ENCODE measurements at places on chromosomes 3 and 15. TPM values are rescaled to one million over a fixed set of nuclear protein-coding genes. Genes with fewer than 3 reads are reported as not detected.

DNA sequence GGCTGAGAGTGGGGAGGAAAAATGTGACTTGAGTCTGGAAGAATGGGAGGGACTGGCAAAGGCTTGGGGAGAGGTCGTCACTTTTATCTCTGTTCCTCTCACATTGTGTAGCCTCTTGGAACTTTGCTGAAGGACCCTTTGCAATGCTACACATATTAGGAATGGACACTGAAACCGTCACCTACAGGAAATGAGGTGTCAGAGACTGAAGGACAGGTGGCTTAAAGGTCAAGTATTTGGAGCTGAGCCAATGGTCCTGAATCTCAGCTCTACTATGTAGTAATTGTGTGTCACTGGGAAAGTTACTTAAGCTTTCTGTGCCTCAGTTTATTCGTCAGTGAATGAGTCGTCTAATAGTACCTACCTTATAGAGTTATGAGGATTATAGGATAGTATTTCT is 14.7 kb downstream of the MCTP2 start:
- DNase-seq: no peak

GRCh38 chr15:50563756-50564155 is 17.3 kb upstream of the USP50 start:
- DNase-seq: no peak

DNA sequence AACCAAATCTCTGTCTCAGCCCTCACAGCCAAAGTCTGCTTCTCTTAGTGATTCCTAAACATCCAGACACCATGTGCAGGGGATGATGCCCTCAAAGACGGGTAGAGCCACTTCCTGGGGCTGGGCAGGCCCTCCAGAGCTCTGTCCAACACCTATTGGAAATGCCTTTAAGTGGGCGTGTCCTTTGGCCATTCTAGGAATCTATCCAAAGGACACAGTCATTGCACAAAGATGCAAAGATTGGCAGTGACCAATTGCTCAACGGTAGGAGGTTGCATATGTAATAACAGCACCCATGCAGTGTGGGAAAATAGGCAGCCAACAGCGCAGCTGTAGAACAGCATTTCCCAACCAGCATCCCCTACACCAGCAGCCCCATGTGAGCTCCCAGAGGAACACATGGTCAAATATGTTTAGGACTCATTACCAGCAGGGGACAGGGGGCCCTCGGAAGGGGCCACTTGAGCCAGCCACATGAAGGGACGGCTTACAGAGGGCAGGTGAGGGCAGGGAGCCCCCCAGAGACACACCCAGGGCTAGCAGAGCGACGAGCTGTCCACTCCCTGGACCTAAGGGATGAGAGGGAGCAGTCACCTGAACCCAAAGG is 142.8 kb upstream of the IQSEC1 start:
- DNase-seq: peak; percentile 69

DNA sequence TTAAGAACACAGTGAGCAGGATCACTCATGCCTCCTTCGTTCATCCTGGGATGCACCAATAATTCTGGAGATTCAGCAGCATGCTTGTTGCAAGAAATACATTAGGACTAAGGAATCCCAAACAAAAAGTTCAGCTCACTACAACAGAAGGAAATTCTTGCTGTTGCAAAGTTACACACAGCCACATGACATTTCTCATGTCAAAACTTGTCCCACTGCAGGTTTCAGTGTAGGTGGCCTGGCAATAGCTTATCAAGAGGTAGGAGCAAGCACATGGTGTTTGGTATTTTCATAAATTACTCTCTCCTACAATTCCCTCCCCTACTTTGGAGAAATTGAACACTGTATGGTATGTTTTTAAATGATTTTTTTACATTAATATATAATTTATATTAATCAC is 399.6 kb upstream of the EPHA3 start:
- DNase-seq: no peak

- DNase-seq: no peak
Measured at GRCh38 chr15:90436952-90437351, 48.9 kb downstream of the IQGAP1 start.

GRCh38 chr3:158166223-158166622 is 56.3 kb downstream of the RSRC1 start:
- no peak for DNase-seq

DNA sequence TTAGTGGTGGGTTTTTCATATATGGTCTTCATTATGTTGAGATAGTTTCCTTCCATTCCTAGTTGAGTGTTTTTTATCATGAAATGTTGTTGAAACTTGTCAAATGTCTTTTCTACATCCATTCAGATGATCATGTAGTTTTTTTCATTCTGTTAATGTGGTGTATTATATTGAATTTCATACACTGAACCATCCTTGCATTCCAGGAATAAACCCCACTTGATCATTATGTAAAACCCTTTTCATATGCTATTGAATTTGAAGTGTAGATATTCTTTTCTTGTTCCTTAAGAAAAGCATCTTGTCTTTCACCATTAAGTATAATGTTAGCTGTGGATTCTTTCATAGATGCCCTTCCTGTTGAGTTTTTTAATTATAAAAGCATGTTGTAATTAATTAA is 42.9 kb downstream of the PIAS1 start:
- peak; percentile 20 for DNase-seq

DNA sequence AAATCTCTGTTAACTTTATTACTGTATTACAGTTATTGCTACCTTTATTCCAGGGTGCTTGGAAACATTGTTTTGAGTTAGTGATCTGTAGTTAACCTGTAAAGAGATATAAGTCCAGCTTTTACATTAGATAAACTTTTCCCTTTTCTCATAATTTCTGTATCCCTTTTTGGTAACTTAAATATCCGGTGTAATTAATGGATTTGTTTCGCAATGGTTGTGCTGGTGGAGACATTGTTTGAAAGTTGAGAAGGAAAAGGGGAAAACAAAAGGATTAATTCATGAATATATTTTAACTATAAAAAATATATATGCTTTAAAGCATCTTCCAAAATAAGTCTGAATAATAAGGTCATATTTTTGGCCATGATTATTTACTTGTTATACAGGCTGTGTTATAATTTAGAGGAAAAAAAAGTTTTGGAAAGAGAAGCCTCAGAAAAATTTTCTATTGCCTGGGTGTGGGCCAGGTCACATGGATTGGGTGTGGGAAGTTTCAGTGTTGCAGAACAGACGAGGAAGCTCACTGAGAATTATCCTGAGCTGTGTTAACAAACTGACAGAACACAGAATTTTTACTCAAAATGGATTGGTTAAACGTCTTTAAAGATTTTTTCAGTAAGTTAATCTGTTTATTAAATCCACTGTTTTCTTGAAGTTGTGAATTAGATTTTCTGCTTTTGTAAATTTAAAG is 27.7 kb upstream of the IL20RB start:
- peak; percentile 66 for DNase-seq

DNA sequence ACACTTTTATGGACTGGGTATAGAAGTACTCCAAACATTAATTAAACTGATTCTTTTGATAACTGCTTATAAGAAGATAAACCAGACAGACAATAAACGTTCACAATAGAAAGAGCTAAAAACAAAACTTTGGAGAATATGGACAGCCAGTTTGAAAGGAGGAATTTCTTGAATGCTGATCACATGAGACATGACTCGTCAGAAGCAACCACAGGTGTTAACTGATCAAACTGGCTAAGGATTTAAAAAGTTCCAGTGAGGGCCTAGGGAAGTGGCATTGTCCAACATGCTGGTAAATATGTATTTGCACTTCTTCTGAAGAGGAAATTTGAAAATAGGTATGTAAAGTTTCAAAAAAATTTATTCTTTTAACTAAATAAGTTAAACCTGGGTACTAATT is 29.4 kb upstream of the AP3B2 start:
- peak; percentile 3 for DNase-seq

- DNase-seq: peak; percentile 36
Measured at GRCh38 chr3:197555281-197556261, at the start of gene BDH1. TSS of gene BDH1 (minus strand) at chr3:197555968. CDS start at chr3:197546443, 9,525 bp downstream.

DNA sequence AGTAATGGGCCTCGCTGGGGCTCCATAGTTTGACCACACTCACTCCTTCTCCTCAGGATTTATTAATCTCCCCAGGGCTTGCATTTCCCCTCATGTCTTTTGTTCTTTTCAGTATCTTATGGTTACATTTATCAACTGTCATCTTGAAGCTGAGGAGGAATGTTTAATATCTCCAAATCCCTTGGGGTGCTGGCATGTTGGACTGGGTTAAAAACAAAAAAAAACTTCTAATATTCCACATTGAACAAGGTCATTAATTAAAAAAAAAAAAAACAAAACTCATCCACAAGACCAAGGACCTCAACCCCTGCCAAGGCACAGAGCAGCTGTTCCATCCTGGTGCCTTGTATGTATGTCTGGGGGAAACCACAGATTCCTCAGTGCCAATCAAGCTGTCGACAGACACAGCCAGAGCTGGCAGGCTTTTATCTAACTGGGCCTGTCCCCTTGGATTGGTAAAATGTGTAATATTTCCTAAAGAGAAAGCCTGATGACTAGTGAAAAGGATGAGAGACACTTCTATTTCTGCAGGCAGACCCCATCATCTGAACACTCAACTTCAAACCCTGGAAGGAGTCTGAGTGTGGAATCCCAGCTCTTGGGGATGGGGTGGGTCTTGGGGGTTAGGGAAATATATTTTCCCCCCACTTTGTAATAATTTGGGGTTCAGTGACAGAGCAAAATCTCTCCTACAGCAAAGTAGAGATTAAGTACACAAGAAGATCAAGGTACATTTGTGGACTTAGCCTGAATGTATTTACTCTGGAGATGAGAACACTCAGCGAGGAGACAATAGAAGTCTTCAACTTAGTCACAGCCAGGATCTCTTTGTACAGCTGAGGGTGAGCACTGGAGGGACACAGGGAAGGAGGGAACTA is 69.1 kb downstream of the TTC23 start:
- DNase-seq: no peak

DNA sequence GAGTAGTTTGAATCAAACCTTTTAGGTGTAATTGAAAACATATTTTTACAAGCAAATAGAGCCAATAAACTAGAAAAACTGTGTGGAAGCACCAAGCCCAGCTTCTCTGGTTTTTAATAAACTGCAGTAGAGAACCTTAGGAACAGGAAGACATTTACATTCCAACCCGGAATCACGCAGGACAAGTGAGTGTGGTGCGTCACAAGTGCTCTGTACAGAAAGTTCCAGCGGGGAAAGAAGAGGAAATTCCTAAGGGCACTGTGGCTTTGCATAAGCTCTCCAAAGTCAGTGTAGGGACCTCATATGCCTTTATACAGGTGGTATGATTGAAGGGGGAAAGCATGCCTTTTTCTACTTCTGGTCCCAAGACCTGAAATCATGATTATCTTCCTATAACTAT is 21.6 kb downstream of the COL8A1 start:
- peak; percentile 69 for DNase-seq

GRCh38 chr3:132399054-132399929 is 18.0 kb upstream of the DNAJC13 start:
- peak; percentile 86 for DNase-seq

DNA sequence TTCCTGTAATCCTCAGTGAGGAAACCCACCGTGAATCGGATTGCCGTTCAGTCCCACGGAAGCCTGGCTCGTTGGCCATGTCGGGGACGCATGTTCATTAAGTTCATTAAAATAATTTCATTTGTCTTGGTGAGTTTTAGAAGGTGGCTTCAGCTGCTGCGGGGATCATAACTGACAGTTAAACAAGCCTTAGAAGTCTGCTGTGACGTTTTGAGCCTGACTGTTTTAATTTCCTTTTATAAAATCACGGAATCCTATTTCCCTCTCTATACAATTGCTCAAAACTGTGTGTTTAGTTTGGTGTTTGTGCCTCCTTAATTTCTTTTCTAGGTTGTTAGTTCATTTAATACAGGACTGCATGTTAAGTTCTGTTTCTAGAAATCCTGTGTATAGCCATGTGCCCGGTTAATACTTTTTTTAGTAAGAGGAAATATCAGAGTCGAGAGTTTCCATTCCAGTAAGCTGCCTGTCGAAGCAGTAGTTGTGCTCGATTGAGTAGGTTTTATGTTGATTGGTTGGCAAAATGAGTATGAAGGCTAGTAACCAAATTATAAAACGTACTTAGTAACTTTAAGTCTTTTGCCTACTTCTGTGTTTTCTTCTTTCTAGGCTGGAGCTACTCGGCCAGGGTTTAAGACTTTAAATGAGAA is 705 bp downstream of the NIPA2 start:
- peak; percentile 48 for DNase-seq

GRCh38 chr3:194218646-194219453 is 82.9 kb downstream of the HES1 start:
- DNase-seq: no peak

DNA sequence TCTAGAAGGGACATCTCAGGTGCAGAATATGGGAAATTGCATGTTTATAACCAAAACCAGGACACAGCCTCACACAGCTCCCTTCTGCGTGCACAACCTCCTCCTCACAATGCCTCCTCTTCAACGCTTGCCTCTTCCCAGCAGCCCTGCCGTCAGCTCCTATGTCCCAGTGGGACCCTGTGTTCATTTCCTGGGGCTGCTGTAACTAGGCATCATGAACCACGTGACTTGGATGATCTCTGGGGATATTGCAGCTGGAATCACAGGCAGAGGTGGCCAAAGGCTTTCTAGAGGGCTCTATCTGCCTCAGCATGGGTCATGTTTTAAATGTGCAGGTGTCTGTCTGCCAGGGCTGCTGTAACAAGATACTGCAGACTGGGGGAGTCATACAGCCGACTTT is 375.3 kb downstream of the OCA2 start:
- no peak for DNase-seq

- peak; percentile 60 for DNase-seq
Measured at GRCh38 chr3:72848703-72849081, 447 bp upstream of the SHQ1 start.

- DNase-seq: no peak
Measured at GRCh38 chr3:147388700-147389580, 17.4 kb downstream of the ZIC4 start.

DNA sequence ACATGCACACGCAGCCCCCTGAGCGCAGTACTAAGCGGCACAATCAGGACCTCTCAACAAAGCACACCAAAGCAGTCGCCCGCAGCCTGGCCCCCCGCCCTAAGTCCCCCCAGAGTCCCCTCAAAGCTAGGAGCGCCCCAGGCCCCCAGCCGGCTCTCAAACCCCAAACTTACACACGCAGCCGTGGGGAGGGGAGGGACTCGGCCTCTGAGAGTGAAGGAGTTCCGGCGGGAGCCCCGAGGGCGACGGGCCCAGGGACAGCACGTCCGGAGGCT is 5.5 kb downstream of the GATA2 start:
- DNase-seq: no peak

- DNase-seq: no peak
Measured at GRCh38 chr15:59711451-59712243, 22.5 kb upstream of the BNIP2 start.

DNA sequence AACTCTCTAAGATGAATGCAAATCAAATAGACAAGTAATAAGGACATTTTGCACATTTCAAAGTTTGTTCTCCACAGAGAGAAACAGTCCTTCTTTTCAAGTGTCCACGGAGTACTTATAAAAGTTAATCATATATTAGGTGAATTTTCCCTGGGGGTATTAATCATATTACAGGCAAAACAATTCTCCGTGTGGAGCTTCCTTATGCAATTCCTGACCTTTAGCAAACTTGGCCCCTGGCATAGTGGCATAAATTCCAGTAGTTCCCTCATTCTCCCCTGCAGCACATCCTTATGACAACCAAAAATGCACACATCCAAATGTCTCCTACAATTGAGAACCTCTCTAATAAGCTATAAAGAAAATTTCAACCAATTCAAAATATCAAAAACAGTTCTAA is 34.4 kb downstream of the FSIP1 start:
- peak; percentile 56 for DNase-seq

Gene SLC22A13
- polyA plus RNA-seq: not detected

Gene ZNF280D
- polyA plus RNA-seq: 8.0 TPM

Gene PPP1R2
- 68.2 TPM for polyA plus RNA-seq

Gene SPATA12
- polyA plus RNA-seq: not detected

Gene TOP2B
- polyA plus RNA-seq: 36.7 TPM

Data from GM23248 (cell line).